ENCODE measurements at places on chromosomes 3 and 15.

- DNase-seq = no peak
Measured at GRCh38 chr15:28943611-28944230, 57.9 kb downstream of the APBA2 start.

DNA sequence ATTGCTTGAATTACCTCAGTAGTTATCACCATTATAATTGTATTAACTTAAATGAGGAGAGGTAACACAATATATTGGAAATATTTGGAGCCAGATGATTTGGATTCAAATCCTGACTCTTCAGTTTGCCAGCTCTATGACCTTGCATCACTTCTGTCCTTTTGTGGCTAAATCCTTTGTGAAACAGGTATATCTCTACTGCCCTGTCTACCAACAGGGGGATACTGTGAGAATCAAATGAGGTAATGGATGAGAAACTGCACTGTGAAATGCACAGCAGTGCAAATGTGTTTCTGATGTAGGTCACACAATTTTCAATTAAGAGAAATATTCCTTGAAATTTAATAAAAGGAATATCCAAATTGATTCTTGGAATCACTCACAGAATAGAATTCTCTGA lies 58.8 kb downstream of the CCDC54 start:
- DNase-seq = no peak

DNA sequence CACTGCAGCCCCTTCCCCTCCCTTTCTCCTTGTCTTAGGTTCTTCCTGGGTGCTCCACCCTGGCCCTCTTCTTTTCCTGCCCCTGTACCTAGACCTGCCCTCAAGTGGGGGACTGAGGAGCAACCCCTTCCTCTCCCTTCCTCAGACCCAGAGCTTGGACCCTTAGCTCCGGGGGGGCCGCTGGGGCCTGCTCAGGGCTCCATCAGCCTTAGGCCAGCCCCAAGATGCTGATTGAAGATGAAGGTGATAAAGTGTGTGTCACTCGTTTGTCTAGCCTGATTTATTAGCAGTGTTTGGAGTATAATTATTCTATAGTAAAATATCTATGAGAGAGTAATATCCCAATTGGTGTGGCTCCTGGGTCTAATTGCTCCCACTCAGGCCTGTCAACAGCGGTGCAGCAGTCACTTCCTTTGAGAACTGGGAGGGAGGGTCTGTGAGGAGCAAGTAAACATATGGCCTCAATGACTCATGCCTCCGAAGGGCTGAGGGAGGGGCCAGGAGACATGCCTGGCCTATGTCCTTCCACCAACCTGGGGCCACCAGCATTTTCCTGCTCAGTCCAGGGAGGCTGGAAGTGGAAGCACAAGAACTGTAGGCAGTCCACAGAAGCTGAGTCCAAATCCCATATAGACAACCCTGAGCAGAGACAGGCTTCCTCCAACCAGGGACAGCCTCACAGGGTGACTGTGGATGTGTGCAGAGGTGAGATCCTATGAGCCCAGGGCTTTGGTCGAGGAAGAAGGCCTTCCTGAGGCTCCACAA lies 123.2 kb downstream of the DNAJB8 start:
- DNase-seq = no peak

- no peak for DNase-seq
Measured at GRCh38 chr15:101568309-101568708, 78.8 kb upstream of the PCSK6 start.

- no peak for DNase-seq
Measured at GRCh38 chr3:37024092-37024491, 30.8 kb downstream of the MLH1 start.

DNA sequence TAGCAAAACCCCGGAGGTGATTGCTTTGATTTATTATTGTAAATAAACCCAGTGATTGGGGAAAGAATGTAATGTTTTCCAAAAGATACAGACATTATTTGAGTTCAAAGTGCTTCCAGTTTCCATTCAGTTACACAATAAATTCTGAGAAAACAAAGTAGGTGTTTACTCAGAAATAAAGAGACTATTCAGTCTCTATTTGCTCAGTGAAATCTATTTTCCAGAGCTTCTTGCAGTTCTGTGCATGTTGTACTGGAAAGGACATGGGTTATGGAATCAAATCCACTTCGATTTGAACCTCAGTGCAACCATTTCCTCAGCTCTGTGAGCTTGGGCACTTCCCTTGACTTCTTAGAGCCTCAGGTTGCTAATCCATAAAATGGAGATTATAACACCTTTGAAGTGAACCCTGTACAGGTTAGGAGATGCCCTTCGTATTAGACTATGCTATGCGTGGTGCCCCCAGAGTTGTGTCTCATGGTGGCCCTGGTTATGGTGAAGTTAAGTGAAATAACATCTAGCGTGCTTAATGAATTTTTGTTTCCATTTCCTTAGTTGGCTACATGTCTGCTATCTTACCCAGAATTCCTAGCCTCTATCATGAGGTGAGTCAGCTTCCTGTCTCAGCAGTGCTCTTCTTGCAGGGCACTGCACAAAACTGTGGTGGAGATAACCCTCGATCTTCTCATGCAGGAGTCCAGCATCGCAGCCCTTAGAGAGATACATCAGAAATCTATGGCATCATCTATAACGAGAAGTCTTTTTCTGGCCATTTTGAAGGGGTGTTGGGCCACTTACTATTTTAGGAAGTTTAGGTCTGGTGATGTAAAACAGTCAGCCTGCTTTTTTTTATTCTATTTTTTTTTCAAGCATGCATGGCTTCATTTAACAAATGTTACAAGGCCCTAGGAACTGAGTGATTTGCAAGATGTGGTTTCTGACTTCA lies 97.7 kb downstream of the RPL39L start:
- DNase-seq = peak; percentile 52

DNA sequence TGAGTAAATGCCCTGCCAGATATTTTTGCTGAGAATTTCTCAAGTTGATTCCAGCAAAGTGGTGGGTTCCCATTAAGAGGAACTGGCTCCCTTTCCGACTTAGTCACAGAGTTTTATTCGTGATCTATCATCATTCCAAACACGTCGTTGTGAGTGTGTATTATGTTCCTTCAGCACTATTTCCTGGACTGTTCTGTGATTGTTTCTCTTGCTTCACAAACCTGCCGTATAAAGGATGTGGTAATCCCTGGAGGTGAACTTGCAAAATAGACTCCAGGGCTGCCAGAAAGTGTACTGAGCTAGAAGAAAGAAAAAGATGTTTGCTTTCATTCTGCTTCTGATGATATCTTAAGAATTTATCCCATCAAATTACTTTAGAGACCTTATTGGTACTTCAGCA lies 14.5 kb upstream of the CAPN3 start:
- DNase-seq = no peak

- DNase-seq = no peak
Measured at GRCh38 chr3:10317311-10317960, 3.5 kb downstream of the SEC13 start.

DNA sequence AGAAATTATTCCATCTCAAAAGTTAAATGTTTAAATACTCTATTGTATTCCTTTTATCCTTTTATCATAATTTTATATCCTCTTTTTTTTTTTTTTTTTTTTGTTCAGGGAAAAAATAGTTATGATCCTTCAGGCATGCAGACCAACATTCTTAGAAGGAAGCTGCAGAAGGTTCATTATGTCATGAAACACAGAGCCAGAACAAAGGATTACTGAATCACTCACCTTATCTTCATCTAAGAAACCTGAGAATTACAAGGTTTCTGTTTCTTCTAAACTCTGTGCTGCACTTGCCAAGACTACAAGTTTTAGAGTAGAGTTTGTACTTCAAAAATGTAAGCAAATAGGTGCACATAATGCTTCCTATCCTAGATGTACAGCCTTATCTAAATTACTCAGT lies 3.3 kb downstream of the PLCH1 start:
- no peak for DNase-seq

DNA sequence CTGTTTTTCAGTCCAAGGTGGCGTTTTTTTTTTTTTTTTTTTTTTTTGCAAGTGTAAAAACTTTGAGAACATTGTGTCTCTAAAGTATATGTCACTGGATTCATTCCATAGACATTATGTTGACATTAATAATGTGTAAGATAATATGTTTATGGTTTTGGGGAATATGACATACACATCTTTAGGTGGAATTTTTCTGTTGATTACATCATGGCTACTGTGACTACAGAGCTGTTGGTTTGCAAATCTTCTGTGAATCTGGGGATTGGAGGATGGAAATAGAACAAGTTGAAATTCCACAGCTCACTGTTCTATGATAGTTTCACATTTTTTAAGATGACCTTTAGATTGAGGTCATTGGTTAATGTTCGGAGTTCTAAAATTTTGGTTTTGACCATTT lies 24.4 kb upstream of the PLSCR2 start:
- DNase-seq = no peak

DNA sequence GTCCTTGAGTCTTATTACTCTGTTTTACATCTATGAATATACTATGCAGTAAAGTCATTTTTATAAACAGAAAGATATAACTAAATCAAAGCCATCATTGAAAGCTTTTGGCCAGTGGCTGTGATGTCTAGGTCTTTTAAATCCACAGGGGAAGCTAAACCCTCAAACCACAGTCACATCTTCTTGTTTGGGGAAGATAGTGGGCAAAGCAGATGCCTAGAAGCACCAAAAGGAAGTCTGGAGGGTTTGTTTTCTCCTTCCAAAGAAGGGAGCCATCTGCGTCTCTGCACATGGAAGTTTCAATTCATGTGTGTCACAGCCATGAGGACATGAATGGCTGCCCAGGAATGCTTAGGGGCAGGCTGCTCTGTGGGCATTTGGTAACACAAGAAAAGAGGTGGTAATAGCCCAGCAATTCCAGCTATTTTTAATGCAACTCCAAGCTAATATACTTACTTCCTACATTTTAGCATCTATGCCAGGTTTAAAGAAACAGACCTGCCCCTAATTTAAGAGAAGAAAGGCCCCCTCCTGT lies 322.2 kb downstream of the SLC9A9 start:
- no peak for DNase-seq

DNA sequence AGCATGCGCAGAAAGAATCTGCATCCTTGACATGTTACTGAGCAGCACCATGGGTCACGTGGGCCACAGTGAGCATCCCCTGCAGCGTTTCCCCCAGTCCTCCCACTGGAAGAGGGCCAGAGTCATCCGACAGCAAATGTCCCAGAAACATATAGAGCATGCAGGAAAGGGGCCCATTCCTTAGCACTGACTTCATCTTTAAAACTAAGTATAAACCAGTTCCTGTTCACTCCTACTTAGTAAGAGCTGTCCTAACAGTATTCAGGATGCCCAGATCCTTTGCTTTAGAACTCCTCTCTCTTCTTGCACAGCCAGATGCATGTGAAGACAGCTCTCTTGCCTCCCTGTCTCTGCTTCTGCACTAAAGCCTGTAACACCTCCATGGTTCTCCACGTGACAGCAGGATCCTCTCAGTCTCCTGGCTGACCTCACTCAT lies 79.3 kb upstream of the OXTR start:
- no peak for DNase-seq

DNA sequence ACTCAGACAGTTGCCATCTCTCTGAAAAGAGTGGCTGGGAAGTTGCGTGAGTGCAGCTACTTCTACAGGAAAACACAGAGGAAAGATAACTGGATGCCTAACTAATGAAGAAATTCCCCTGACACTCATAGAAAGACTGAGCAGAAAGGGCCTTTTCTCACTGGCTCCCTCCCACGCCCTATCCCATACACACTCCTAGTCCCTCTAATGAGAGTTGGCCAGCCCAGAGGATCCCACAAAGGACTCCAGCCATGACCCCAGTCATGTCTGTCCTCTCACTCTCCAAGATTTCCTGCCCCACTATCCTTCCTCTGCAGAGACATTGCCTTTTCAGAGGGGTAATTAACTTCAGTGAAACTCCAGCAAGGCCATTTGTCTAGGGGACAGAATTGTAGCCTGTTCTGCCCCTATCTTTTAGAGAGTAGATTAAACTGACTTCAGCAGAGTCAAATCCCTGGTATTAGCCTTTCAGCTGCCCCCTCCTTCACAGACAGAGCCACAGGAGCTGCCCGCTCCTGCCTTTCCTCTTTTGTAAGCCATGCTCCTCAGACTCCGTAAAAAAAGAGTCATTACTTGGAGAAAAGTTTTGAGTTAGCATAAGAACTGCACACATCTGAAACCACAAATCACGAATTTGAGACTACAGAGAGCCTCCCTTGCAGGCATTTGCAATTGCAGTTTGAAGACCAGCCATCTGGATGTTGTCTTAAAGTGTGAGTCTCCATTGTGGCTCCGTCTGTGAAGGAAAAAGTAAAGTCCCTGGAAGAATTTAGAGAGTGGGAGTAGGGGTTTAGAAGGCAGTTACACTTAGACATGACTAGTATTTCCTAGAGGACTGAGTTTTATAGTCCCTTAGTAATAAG lies 129.1 kb upstream of the SEMA6D start:
- no peak for DNase-seq

DNA sequence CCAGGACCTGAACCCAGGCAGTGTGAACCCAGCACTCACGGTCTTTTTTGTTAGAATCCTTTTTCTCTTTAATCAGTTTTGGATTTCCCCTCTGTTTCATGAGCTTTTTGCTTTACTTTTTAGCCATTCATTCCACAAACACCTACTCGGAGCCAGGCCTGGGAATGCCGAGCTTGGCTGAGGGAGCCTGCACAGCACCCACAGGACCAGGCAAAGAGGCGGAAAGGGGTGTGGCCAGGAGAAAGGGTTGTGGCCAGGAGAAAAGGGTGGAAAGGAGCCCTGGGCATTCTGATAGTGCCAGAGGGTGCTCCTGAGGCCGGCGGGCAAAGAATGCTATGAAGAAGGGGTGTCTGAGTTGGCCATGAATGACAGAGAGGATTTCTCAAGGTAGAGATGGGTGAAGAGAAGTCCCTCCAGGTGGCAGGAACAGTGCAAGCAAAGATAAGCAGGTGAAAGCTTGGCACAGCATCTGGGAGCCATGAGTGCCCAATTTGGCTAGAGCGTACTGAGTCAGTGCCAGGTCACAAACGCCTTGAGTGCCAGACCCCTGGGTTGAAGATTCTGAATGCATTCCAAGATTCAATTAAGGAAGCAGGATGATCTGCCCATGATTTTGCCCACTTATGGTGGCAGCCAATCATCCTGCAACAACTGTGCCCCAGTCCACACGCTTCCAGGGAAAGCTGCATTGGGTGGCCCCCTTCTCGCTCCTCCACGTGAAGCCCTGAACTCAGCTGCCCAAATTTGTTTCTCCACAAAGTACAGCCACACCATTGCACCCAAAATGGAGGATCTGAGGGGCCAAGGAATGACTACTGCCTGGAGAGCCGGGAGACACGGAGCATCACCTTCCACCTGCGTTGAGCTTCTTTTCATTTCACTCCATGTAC lies 157.2 kb downstream of the XXYLT1 start:
- DNase-seq = no peak

DNA sequence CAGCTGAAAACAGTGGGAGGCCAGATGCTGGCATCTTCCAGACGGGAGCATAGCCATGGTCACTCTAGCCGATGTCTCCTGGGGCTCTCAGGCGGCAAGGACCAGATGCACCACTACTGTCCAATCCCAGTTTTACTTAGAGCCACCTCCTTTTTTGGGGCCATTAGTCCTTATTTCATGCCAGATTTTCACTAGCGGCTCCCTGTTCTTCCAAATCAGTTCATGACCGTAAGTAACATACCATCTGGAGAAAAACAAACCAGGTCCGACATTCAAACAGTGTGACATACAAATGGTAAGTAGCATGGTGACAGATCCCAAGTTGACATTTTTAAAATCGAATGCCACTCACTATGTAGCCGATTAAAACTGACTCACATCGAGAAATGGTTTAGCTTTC lies 4.1 kb upstream of the MAP6D1 start:
- DNase-seq = no peak
